ENCODE measurements at places on chromosomes 16 and 17. TPM values are rescaled to one million over a fixed set of nuclear protein-coding genes. Genes with fewer than 3 reads are reported as not detected.

RPUSD1 gene
- 22.4 TPM for total RNA-seq

HSD11B2 gene
- 1.1 TPM for total RNA-seq

SSTR5 gene
- not detected for total RNA-seq

GRCh38 chr16:81931927-81932326, 79.3 kb downstream of the SDR42E1 start:
- DNase-seq: no peak

DNA sequence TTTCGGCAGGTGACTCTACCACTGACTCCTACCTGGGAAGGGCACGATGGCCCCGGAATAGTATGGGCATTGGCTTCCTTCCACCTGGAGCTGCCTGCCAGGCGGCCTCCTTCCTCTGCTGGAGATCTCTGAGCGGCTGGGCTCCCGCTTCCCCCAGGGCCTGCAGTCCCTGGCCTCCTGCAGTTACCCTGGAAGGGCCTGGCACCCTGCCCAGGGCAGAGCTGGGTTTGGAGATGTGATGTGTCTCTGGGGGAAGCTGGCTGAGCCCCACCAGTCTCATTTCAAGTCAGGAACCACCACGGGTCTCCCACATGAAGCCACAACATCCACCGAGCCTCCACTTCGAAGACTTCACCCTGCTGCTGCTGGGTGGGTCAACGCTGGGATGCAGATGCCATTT, 97.9 kb downstream of the IRF8 start:
- DNase-seq: no peak

- DNase-seq: no peak
Measured at GRCh38 chr16:10332241-10332640, 53.6 kb upstream of the ATF7IP2 start.

GRCh38 chr17:17088541-17089525, 46.6 kb downstream of the MPRIP start:
- DNase-seq: no peak

GRCh38 chr16:5235119-5235518, 137.5 kb upstream of the EEF2KMT start:
- no peak for DNase-seq
